ENCODE measurements at places on chromosomes 12 and 14. TPM values are rescaled to one million over a fixed set of nuclear protein-coding genes. Genes with fewer than 3 reads are reported as not detected.

The CCDC60 gene
- not detected for total RNA-seq

The FOXA1 gene
- 0.23 TPM for total RNA-seq

The NDUFB1 gene
- total RNA-seq: 40.1 TPM

The CCDC198 gene
- total RNA-seq: not detected

The CKB gene
- 4.7 TPM for total RNA-seq

The FUT8 gene
- total RNA-seq: 45.7 TPM

DNA sequence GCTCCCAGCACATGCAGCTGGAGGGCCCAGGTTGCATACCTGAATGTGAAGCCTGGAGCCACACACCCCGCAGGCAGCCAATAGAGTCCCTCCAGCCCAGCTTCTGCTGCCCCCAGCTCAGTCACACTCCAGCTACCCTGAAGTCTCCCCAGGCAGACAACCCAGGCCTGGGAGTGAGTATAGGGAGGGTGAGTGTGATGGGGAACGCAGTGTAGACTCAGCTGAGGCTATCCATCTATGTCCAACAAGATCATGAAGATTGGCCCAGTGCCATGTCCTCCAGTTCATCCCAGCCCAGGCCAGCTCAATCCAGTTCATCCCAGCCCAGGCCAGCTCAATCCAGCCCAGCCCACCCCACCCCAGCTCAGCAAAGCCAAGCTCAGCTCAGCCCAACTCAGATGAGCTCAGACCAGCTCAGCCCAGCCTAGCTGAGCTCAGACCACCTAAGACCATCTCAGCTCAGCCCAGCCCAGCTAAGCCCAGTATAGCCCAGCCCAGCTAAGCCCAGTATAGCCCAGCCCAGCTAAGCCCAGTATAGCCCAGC lies 330.4 kb downstream of the TMEM121 start:
- H3K27ac ChIP-seq: peak overlapping the region; percentile 92
- H3K4me3 ChIP-seq: no peak overlapping the region
- no peak for DNase-seq
- no peaks in the 10 kb centered on the region for H3K4me1 ChIP-seq
- peaks cover 54% of the 10 kb centered on the region for H3K27me3 ChIP-seq

DNA sequence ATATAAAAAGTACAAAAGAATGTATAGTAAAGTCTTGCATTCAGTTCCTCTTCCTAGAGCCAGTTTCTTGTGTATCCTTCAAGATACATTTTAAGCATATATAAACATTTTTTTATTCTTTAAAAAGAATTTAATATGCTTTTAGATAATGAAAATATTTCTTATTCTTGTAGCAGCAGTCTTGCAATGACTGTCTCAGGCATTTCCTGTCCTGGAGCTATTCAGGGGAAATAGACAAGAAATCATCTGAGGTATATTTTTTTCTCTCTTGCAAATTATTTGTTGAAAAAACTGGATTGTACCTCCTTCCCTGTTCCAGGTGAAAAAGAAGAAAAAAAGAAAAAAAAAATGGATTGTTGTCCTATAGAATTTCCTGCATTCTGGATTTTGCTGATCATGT lies 17.0 kb upstream of the ERBB3 start:
- H3K36me3 ChIP-seq: no peaks in the 10 kb centered on the region
- DNase-seq: no peak
- H3K27me3 ChIP-seq: no peaks in the 10 kb centered on the region
- H3K4me1 ChIP-seq: no peaks in the 10 kb centered on the region
- H3K27ac ChIP-seq: no peak overlapping the region

GRCh38 chr12:77352946-77353345 lies 287.6 kb upstream of the E2F7 start:
- no peak overlapping the region for H3K4me3 ChIP-seq
- no peaks in the 10 kb centered on the region for H3K36me3 ChIP-seq
- H3K4me1 ChIP-seq: no peaks in the 10 kb centered on the region

DNA sequence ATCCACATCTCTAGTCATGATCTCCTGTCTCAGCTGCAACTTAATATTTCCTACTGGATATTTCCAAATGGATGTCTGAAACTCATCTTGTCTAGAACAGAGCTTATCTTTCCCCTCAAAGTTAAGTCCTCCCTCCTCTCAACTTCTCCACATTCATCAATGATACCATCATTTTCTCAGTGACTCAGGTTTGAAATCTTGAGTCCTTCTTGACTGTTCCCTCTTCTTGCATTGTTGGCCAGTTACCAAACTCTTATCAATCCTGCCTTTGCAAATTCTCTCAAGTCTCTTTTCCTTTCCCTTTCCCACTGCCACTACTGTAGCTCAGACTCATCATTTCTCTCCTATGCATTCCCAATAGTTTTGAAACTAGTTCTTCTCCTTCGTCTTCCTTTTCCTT lies 14.3 kb upstream of the CHURC1 start:
- no peaks in the 10 kb centered on the region for H3K4me1 ChIP-seq
- H3K27me3 ChIP-seq: peaks cover 9% of the 10 kb centered on the region
- no peak overlapping the region for H3K4me3 ChIP-seq
- DNase-seq: no peak
- H3K27ac ChIP-seq: no peak overlapping the region

DNA sequence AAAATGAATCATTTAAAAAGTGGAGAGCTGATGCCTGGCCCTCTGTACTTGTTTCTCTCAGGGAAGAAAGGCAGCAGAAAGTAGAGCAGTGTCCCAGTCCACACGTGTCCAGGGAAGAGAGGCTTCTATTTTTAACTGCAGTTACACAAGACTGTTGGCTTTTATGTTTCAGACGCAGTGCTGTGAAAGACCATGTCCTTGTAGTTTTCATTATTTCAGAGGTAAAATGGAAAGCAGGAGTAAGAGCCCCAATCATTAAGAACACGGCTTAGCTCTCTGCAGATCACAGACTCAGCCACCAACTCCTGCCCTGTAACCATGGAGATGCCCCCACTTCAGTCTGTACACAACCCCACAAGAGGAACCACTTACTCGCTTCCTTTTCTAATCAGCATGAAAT lies 336.3 kb downstream of the DAD1 start:
- no peaks in the 10 kb centered on the region for H3K4me1 ChIP-seq
- no peak overlapping the region for H3K27ac ChIP-seq
- DNase-seq: no peak

DNA sequence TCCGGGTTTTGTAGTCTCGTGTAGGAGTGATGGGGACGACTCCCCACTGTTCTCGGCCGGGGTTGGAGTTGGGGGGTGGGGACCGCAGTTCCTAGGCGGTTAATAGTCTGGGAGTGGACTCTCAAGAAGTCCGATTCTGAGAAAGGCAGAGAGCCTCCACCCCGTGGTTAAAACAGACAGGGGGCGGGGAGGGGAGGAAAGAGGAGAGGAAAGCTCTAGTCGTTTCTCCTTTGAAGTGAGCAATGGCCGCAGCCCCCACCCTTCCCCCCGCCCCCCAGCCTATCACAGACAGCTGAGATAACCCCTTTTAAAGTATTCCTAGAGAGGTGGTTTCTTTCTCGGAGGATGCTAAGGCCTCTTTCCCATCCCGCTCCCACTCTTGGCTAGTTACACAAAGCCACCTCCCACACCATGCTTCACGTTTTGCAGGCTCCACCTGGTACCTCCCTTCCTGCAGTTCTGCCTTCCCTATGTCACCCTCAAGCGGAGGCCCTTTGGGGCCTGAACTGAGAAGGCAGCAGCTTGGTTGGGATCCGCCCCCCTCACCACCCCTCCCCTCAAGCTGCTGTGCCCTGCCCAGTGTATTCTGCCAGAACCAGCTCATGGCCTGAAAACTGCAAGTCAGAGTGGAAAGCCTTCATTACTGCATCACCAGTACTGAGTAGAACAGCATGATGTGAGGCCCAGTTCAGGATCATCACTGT lies 853 bp downstream of the USP5 start:
- H3K36me3 ChIP-seq: peaks cover 30% of the 10 kb centered on the region
- peaks cover 34% of the 10 kb centered on the region for H3K4me1 ChIP-seq
- no peaks in the 10 kb centered on the region for H3K27me3 ChIP-seq

DNA sequence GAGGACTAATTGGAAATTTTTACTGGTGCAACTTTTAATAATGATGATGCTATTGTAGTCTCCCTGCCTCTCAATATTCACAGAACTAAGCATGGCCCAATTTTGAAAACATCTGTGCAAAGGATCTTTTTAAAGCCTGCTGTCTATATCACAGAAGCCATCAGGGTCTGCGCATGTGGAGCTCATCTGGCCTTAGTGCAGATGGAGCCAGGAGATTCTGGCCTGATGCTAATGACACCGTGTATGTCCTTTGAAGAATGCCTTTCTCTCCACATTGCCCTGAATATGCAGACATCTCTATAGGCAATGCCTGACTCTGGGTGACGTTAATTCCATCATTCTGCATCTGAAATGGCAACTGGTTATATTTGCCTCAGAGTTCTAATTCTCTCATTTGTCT lies 1205.9 kb downstream of the AACS start:
- no peaks in the 10 kb centered on the region for H3K27me3 ChIP-seq
- no peak overlapping the region for H3K4me3 ChIP-seq
- H3K36me3 ChIP-seq: no peaks in the 10 kb centered on the region
- no peak overlapping the region for H3K27ac ChIP-seq
- DNase-seq: no peak
- no peaks in the 10 kb centered on the region for H3K4me1 ChIP-seq

- no peak overlapping the region for H3K27ac ChIP-seq
- H3K4me1 ChIP-seq: no peaks in the 10 kb centered on the region
- H3K4me3 ChIP-seq: no peak overlapping the region
- no peak for DNase-seq
Observed at GRCh38 chr14:38749936-38750335, 353.1 kb downstream of the SEC23A start.

GRCh38 chr14:58862416-58863160 lies 224.8 kb downstream of the DACT1 start:
- no peak overlapping the region for H3K27ac ChIP-seq
- H3K36me3 ChIP-seq: no peaks in the 10 kb centered on the region
- H3K4me3 ChIP-seq: no peak overlapping the region

GRCh38 chr14:95006051-95006450 lies 151.3 kb downstream of the DICER1 start:
- no peak for DNase-seq
- peaks cover 6% of the 10 kb centered on the region for H3K27me3 ChIP-seq
- H3K27ac ChIP-seq: no peak overlapping the region
- no peaks in the 10 kb centered on the region for H3K4me1 ChIP-seq
- H3K36me3 ChIP-seq: no peaks in the 10 kb centered on the region
- no peak overlapping the region for H3K4me3 ChIP-seq

DNA sequence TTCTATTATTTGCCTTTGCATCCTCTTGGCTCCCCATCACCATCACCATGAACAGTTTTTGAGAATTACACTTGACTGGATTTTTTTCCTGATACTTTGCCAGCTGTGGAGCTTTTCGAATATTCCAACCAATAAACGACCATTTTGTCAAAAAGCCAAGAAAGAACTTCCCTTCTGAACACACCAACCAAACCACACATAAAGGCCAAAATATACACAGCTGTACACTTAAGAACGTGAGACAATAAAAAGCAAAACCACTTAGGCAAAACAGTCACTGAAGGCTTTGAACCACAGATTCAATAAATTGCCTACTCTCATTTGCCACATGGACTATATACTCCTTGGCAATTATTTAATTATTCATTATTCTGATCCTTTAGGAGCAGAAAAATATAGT lies 1.1 kb downstream of the C14orf93 start:
- H3K27ac ChIP-seq: no peak overlapping the region
- peaks cover 32% of the 10 kb centered on the region for H3K4me1 ChIP-seq
- H3K27me3 ChIP-seq: no peaks in the 10 kb centered on the region
- H3K36me3 ChIP-seq: no peaks in the 10 kb centered on the region
- no peak for DNase-seq
- no peak overlapping the region for H3K4me3 ChIP-seq
